ENCODE measurements at places on chromosomes 12 and 14.

DNA sequence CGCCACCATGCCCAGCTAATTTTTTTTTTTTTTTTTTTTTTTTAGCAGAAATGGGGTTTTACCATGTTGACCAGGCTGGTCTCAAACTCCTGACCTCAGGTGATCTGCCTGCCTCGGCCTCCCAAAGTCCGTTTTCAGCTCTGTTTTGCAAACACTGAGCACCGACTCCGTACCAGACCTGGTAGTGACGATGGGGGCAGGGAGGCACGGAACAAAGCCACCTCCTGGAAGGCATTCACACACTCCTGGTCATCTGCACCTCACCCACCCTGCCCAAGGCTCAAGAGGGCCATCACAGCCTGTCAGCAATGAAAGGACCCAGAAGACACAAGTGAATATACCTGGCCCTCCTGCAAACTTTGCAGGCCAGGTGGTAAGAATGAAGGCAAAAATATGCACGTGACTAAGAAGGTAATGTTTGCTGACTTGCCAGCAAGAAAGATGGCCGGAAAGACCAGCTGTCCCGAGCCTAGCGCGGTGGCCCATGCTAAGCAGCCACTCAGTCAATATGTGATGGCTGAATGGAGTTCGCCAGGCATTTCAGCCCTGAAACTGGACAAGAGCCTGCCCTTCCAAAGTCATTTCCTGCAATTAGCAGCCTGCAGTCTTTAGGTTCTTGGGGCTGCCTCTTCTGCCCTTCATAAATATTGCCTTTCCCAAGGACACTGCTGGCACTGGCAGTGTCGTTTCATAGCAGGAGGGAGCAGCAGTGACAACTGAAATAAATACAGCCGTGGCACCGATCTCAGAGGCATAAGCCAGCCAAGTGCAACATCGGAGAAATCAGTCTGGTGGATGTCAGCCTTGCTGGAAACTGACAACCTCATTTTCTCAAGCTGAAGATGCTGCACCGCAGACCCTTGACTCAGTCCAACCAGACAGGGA is 17.6 kb downstream of the MMAB start:
- DNase-seq: peak; percentile 52

DNA sequence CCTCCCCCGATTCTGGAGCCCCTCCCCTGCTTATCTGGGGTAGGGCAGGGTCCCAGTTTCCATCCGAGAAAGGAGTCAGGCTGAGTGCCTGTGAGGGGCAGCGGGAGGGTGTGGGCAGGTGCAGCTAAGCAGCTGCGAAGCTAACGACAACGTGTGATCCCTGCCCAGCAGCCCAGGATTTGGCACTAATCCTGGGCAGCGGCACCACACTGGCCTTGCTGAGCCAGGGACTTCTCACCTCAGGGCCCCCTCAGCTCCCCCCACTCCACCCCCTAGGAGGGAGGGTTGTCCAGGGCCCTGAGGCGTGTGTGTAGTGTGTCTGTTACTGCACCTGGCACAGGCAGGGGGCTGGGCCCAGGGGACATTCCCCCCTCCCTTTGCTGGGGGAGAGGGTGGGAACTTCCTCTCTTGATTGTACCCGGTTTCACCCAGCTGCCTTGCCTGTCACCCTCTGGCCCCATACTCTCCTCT is 1.8 kb downstream of the SMIM41 start:
- peak; percentile 58 for DNase-seq

DNA sequence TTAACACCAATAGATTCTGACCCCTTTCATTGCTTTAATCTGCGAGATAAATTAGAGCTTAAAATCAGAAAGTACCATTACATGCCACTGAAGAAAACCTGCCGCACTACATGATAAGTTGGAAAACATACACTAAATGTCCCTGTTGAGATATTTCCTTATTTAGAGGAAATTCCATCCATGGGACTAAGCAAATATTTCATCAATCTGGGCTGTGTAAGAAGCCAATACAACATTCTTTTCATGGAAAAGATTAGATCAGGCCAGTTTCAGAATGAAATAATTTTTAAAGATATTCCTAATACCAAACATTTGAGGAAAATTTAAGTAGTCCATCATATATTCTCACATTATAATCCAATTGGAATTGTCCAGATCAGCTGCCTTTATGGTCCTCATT is 112.8 kb downstream of the LLPH start:
- no peak for DNase-seq

GRCh38 chr14:65302571-65303189 is 109.8 kb upstream of the FUT8 start:
- DNase-seq: peak; percentile 85

- DNase-seq: no peak
These were observed 457.3 kb downstream of the LRIG3 start for GRCh38 chr12:58463051-58463450.

GRCh38 chr12:65695113-65695865 is 129.0 kb upstream of the HMGA2 start:
- DNase-seq: no peak

Measured in NCI-H1105 treated with DMSO at 0.1 percent for 48 hours (cell line).